ENCODE measurements at places on chromosomes 1 and 21. TPM values are rescaled to one million over a fixed set of nuclear protein-coding genes. Genes with fewer than 3 reads are reported as not detected.

GRCh38 chr1:199909137-199909536 is 118.4 kb upstream of the NR5A2 start:
- no peaks in the 10 kb centered on the region for H3K36me3 ChIP-seq
- DNase-seq: no peak
- no peaks in the 10 kb centered on the region for H3K27me3 ChIP-seq
- H3K27ac ChIP-seq: no peak overlapping the region
- H3K4me1 ChIP-seq: no peaks in the 10 kb centered on the region

GRCh38 chr1:214902636-214903320 is 179.8 kb upstream of the KCNK2 start:
- H3K27me3 ChIP-seq: no peaks in the 10 kb centered on the region
- H3K27ac ChIP-seq: no peak overlapping the region

- no peaks in the 10 kb centered on the region for H3K36me3 ChIP-seq
- no peak overlapping the region for H3K27ac ChIP-seq
- H3K4me3 ChIP-seq: no peak overlapping the region
- DNase-seq: no peak
Measured at GRCh38 chr1:223825767-223826748, 19.7 kb downstream of the TP53BP2 start.

DNA sequence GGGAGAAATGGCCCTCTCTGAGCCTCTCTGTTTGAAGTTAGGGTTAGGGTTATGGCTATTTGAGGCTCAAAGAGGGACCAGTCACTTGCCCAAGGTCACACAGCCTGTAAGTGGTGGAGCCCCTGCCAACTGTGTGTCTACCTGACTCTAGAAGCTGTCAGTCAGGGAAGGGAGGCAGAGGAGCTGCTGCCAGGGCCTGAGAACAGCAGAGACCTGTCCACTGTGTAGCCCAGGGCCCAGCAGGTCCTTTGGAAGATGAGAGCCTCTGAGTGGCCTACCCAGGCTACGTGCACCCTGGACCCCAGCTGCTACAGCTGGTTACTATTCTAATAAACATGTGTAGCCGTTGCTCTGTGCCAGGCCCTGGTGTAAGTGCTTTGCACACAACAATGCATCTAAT is 15.1 kb upstream of the EDN2 start:
- no peaks in the 10 kb centered on the region for H3K27me3 ChIP-seq
- DNase-seq: no peak
- H3K36me3 ChIP-seq: no peaks in the 10 kb centered on the region
- H3K4me1 ChIP-seq: peaks cover 91% of the 10 kb centered on the region

- no peaks in the 10 kb centered on the region for H3K27me3 ChIP-seq
- DNase-seq: no peak
- no peak overlapping the region for H3K4me3 ChIP-seq
- no peak overlapping the region for H3K27ac ChIP-seq
Measured at GRCh38 chr1:68954841-68955240, 458.0 kb upstream of the DEPDC1 start.

DNA sequence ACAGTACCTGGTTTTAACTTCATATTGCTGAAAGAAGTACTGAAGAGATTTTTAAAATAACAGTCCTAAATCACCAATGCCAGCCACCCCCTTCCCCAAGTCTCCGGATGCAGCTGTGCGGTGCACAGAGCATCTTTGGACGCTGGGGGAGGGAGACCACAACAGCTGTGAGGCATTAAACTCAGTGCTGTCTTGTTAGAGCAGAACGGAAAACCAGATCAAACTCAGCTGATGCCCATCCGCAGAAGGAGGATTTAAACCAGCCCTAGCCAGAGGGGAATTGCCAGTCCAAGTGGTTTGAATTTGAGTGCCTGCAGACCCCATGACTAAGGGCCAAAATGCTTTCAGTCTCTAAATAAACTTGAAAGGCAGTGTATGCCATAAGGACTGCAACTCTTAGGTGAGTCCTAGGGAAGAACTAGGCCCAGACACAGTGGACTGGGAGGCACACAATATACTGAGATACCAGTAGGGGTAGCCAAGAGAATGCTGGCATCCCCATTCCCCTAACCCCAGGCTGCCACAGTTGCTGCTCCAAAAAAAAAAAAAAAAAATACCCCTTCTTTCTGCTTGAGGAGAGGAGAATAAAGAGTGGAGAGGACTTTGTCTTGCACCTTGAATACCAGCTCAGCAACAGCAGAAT is 576.2 kb downstream of the NEGR1 start:
- H3K27me3 ChIP-seq: no peaks in the 10 kb centered on the region
- H3K4me1 ChIP-seq: no peaks in the 10 kb centered on the region
- H3K4me3 ChIP-seq: no peak overlapping the region

GRCh38 chr1:171841931-171842761 is 848 bp downstream of the DNM3 start:
- peak overlapping the region; percentile 75 for H3K27ac ChIP-seq
- no peak for DNase-seq
- no peaks in the 10 kb centered on the region for H3K36me3 ChIP-seq
- peaks cover 18% of the 10 kb centered on the region for H3K27me3 ChIP-seq
- peaks cover 16% of the 10 kb centered on the region for H3K4me1 ChIP-seq

- H3K4me1 ChIP-seq: peaks cover 74% of the 10 kb centered on the region
- no peak for DNase-seq
- no peaks in the 10 kb centered on the region for H3K27me3 ChIP-seq
- peak overlapping the region; percentile 95 for H3K4me3 ChIP-seq
Measured at GRCh38 chr1:93679546-93679945, 2.1 kb downstream of the BCAR3 start.

- H3K4me1 ChIP-seq: no peaks in the 10 kb centered on the region
- no peak overlapping the region for H3K4me3 ChIP-seq
- no peak for DNase-seq
- no peaks in the 10 kb centered on the region for H3K27me3 ChIP-seq
Measured at GRCh38 chr21:37331411-37331810, 35.2 kb upstream of the DYRK1A start.

DNA sequence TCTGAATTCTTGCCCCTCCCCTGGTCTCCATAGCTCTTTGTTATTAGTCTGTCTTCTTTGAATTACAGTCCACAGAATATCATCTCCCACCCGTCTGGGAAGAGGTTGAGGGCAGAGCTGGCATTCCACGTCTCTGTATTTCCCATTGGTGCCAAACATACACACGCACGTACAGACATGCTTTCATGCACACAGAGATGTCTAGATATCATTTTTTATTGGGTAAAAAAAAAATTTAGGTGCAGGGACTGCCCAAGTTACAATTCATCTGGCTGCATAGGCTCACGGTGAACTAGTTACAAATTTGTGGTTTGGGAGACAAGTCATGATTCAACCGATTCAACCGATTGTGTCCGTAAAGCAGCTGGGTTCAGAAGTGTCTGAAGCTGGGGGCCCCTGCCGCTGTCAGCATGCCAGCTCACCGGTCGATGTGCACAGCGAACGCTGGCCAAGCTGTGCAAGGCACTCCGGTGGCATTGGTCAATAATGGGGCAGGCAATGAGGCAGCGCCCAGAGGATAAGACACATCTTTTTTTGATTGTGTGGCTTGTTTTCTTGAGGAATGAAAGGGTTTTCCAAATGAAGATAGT is 73.7 kb downstream of the KCNN3 start:
- no peak overlapping the region for H3K27ac ChIP-seq
- H3K4me1 ChIP-seq: peaks cover 8% of the 10 kb centered on the region
- no peaks in the 10 kb centered on the region for H3K36me3 ChIP-seq
- DNase-seq: no peak
- H3K4me3 ChIP-seq: no peak overlapping the region
- no peaks in the 10 kb centered on the region for H3K27me3 ChIP-seq

DNA sequence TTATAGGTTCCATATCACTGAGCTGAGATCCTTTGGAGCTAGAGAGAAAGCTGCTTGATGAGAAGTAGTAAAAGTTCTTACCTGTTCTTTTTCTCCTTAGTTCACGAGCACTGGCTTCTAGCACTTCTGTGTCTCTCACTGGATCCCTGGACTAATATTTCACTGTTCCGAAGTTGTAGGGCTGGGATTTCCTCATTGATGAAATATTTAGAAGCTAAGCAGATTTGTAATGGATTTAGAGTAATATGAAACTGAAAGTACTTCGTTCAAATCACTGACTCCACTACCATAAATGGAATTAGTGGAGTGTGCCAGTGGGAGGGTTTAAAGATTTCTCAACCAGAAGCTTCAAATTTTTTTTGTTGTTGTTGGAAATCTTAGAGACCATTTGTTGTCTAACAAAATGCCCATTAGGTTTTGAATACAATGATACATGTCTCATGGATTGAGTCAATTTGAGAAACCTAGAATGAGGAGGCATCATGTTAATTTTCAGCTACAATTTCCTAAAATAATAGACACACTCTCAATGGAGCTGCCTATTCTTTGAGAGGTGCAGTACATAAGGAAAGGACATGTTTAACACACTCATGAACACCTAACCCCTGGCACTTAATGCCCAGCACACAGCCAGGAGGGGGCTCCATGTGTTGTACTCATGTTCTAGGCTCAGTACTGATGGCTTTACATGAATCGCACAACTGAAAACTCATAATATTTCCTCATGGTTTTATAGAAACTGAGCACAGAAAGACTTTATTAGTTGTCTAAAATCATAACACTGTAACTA is at the start of gene GBP1:
TSS of gene GBP1 (minus strand) at position 130 of the 790 bp plus-strand sequence. CDS start 1,974 bp downstream, outside the sequence.
- no peaks in the 10 kb centered on the region for H3K27me3 ChIP-seq
- peak within 1 kb of the TSS; percentile 71 for H3K4me3 ChIP-seq
- H3K4me1 ChIP-seq: peaks cover 38% of the 10 kb centered on the region
- peaks cover under 1% of the 10 kb centered on the region for H3K36me3 ChIP-seq
- no peak for DNase-seq

GRCh38 chr1:48093147-48093546 is 96.0 kb upstream of the TRABD2B start:
- H3K36me3 ChIP-seq: no peaks in the 10 kb centered on the region
- peaks cover 81% of the 10 kb centered on the region for H3K27me3 ChIP-seq
- H3K27ac ChIP-seq: no peak overlapping the region
- H3K4me1 ChIP-seq: no peaks in the 10 kb centered on the region
- H3K4me3 ChIP-seq: no peak overlapping the region

GRCh38 chr1:184036517-184036949 is 995 bp downstream of the COLGALT2 start:
- peak overlapping the region; percentile 72 for H3K4me3 ChIP-seq
- H3K27ac ChIP-seq: peak overlapping the region; percentile 82
- H3K36me3 ChIP-seq: no peaks in the 10 kb centered on the region
- DNase-seq: peak; percentile 57

DNA sequence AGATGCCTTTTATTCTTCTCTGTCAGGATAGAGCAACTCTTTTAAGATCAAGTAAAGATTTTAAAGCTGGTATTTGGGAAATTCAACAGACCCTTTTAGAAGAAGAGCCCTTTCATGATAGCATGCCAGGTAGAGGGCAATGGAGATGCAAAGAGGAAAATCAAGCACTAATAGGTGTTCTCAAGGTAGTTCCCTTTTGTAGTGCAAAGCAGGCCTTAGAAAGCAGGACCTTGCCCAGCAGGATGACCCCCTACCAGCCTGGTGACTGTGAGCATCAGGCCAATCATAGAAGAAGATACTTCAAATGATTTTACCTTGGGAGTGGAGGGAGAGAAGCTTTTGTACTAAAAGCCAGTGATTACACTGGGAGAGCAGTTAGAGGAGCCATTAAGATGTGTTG is 381.4 kb upstream of the ZRANB2 start:
- DNase-seq: no peak
- H3K27ac ChIP-seq: no peak overlapping the region

- no peak overlapping the region for H3K4me3 ChIP-seq
- DNase-seq: no peak
- H3K4me1 ChIP-seq: peaks cover 7% of the 10 kb centered on the region
- no peaks in the 10 kb centered on the region for H3K27me3 ChIP-seq
Measured at GRCh38 chr1:56584910-56585528, 5.7 kb upstream of the PLPP3 start.

- no peaks in the 10 kb centered on the region for H3K36me3 ChIP-seq
- H3K27me3 ChIP-seq: no peaks in the 10 kb centered on the region
- DNase-seq: peak; percentile 40
- peak overlapping the region; percentile 9 for H3K4me3 ChIP-seq
- H3K4me1 ChIP-seq: peaks cover 14% of the 10 kb centered on the region
Measured at GRCh38 chr1:9835758-9836631, 12.2 kb upstream of the CLSTN1 start.

- H3K27me3 ChIP-seq: peaks cover 36% of the 10 kb centered on the region
- H3K4me3 ChIP-seq: no peak overlapping the region
- H3K27ac ChIP-seq: no peak overlapping the region
- H3K36me3 ChIP-seq: no peaks in the 10 kb centered on the region
Measured at GRCh38 chr1:234102583-234102982, 198.1 kb downstream of the SLC35F3 start.

- peaks cover 10% of the 10 kb centered on the region for H3K27me3 ChIP-seq
- H3K4me1 ChIP-seq: no peaks in the 10 kb centered on the region
- DNase-seq: no peak
- H3K36me3 ChIP-seq: no peaks in the 10 kb centered on the region
- H3K4me3 ChIP-seq: no peak overlapping the region
- H3K27ac ChIP-seq: no peak overlapping the region
Measured at GRCh38 chr1:15132965-15133364, 20.6 kb upstream of the TMEM51 start.

GRCh38 chr1:150236614-150237100 is 745 bp upstream of the ANP32E start:
- DNase-seq: no peak
- H3K4me3 ChIP-seq: peak overlapping the region; percentile 99
- no peaks in the 10 kb centered on the region for H3K27me3 ChIP-seq
- H3K36me3 ChIP-seq: no peaks in the 10 kb centered on the region

DNA sequence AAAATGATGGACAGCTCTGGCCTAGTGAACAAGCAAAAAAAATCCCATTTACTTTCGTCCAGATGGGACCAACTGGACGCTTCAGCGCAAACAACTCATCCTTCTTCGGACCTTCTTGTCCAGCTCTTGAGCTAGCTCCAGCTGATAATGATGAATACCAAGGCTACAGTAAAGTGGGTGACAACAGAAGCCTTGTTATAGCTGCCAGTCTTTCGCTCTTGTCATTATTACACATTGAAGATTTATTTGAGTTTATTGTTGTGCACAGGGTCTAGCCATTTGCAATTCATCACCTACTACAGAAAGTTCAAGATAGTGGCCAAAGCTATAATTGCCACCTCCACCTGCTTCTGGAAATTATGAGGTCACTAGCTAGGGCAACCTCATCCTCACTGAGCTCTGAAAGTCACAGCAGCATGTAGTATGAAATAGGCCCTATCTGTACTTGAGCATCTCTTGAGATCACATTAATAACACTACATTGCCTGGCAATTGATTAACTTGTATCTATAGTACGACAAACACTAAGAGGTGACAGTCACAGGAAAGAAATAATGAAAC is 76.9 kb downstream of the GPATCH2 start:
- DNase-seq: no peak
- H3K36me3 ChIP-seq: peaks cover 2% of the 10 kb centered on the region
- no peak overlapping the region for H3K27ac ChIP-seq
- no peak overlapping the region for H3K4me3 ChIP-seq

GRCh38 chr1:7264101-7264500 is 478.8 kb downstream of the CAMTA1 start:
- no peaks in the 10 kb centered on the region for H3K36me3 ChIP-seq
- no peak for DNase-seq
- H3K4me1 ChIP-seq: no peaks in the 10 kb centered on the region
- H3K4me3 ChIP-seq: no peak overlapping the region
- no peak overlapping the region for H3K27ac ChIP-seq
- peaks cover 41% of the 10 kb centered on the region for H3K27me3 ChIP-seq

KCNH1 gene
- total RNA-seq: not detected

VASH2 gene
- total RNA-seq: 1.2 TPM

MXRA8 gene
- total RNA-seq: 20.2 TPM

TPTE gene
- not detected for total RNA-seq

SLC41A1 gene
- 486 TPM for total RNA-seq

CD55 gene
- total RNA-seq: 60.4 TPM

GUCA2B gene
- total RNA-seq: not detected

C1orf141 gene
- total RNA-seq: not detected

ZNF593OS gene
- not detected for total RNA-seq

PTGER3 gene
- total RNA-seq: 2.6 TPM

CRNN gene
- not detected for total RNA-seq

PTGFR gene
- total RNA-seq: 0.44 TPM

LRRC7 gene
- total RNA-seq: 0.44 TPM

NOTCH2 gene
- total RNA-seq: 16.1 TPM

All from left ventricle myocardium inferior (tissue), 1 donor.